Stimulated activated CD4-positive, alpha-beta T cell treated with anti-CD3 and anti-CD28 coated beads, TNF-alpha, amount 100 ng/mL, for 24 hours (primary cell): ENCODE measurements at places on chromosomes 6 and 20.

DNA sequence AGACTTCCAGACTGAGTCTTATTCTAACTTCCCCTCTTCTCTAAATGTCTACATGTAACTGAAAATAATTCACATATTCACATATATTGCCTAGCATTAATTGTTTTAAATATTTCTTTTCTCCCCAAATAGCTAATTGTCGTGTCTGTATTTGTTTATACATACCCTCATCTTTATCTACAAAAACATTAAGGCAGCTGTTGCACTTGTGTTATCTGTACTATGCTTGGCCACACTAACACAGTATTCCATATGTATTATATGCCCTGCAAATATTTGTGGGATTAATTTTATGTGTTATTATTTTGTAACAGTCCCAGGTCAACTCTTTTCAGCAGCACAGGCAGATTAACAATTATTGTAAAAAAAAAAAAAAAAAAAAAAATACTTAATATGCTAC lies 11.7 kb downstream of the HDAC2 start:
- no peak for DNase-seq

GRCh38 chr6:6694368-6694780 lies 105.9 kb downstream of the LY86 start:
- no peak for DNase-seq

GRCh38 chr6:168109171-168109570 lies 30.2 kb upstream of the FRMD1 start:
- DNase-seq, result no peak

- no peak for DNase-seq
These were observed 8.3 kb downstream of the MYL9 start for GRCh38 chr20:36549628-36549941.

DNA sequence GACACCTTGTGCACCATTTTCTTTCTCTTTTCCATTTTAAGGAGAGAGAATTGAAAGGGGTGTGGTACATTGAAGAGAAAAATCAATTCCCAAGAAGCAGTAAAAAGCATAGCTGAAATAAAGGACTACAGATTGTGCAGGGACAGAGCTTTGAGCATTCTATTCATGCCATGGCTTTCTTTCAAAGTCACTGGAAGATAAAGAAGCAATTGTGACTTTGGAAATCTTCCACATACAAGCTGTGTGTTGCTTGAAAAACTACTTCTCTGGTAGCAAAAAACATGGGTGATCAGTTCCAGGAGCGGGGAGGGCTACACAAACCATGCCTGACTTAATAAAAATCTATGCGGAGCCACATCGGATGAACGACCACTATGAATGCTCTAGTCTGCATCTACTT lies 230.2 kb upstream of the THEMIS start:
- DNase-seq, result no peak

DNA sequence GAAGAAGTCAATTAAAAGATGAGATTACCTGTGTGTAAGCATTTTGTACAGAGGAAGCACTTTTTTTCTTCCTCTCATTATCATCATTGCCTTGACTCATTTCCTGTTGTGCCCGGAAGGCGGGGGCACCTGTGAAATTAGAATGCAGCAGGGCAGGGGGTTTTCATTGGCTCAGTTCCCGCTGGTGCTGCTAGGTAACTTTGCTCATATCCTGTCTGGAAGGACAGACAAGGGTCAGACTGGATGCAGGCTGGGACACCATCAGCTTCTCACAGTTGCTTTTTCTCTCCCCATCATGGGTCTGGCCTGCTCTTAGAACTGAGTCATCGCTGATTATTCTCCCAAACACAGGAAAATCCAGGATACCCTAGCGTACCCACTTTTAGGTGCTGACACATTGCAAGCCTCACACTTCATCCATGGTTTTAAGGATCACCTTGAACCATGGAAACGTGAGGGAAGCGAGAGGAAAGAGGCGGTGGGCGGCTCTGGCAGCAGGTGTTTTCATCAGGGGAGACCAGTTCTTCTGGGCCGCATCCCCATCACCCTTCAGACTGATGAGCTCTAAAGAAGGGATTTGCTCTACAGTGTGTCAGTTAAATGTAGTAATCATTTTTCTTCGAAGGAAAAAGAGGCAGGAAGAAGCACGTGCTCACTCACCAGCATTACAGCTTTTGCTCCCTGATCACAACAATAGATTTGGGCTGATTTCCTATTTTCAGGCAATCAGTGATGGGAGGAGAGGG lies 195.7 kb upstream of the SASH1 start:
- peak; percentile 55 for DNase-seq

- no peak for DNase-seq
These were observed 149.4 kb upstream of the B3GAT2 start for GRCh38 chr6:71106276-71106675.

DNA sequence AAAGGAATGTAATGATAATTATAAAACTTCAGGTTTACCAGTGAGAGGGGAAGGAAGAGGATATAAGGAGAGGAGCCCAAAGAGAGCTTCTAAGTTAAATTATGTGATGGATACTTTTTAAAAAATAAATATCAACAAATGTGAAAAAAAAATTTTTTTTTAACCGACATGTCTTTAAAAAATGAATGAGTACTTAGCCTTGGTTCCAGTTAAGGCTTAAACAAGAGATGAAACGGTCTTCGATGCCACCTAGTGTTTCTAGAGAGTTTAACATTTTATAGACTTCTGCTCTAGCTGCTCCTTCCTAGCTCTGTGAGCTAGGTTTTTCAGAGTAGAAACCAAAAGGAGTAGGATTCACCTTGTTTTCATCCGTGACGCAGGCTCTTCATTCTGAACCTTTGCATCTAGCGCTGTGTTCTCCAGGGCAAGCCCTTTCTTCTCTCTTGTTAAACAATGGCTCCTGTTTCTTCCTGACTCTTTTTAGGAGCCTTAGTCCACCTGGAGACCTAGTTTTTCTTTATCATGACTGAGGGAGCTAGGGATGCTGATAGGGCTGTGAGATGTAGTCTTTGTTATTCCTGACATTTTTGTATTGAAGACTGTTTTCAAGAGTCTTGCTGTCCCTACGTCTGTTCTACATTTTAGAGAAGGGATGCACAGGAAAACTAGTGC lies 42.4 kb upstream of the GNRH2 start:
- DNase-seq, result no peak

GRCh38 chr20:36299459-36299858 lies 6.7 kb upstream of the DLGAP4 start:
- no peak for DNase-seq

DNA sequence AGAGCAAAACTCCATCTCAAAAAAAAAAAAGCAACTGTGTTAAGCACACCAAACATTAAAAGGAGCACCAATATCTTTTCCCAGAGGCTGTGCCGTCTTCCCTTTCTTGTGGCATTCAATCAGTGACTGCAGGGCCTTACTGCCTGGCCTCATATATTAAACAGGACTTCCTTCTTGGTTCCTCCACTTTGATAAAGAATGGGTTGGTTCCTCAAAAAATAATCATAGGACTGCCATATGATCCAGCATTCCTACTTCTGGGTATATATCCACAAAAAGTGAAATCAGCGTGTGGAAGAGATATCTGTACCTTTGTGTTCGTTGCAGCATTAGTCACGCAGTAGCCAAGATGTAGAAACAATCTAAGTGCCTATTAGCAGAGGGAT lies 40.3 kb upstream of the GFOD1 start:
- DNase-seq, result no peak

DNA sequence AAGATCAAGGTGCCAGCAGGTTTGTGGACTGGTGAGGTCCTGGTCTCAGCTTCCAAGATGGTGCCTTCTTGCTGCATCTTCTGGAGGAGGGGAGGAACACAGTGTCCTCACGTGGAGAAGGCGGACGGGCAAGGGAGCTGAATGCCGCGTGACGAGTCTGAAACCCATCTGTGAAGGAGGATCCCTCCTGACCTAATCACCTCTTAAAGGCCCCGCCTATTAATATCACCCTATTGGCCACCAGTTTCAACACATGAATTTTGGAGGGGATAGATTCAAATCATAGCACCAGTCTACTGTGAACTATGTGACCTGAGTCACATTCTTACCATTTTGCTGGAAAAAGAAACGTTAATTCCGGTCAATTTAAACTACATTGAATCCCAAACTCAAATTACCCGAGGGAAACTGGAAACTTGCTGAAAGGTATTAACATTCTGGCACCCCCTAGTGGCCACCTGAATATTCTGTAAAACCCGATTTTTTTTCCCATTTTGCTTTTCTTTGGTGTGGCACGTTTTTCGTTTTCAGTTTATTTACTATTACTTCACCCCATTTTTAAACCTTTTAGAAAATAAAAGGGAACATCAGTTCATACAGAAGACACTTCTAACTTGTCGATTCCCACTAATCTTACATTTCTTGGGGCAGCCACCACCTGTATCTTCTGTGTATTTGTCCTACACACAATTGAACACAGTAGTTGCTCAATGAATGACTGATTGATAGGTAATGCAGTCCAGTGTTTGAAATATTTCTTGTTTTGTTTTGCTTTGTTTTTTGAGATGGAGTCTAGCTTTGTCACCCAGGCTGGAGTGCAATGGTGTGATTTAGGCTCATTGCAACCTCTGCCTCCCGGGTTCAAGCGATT lies 17.9 kb upstream of the CCDC170 start:
- no peak for DNase-seq

- no peak for DNase-seq
These were observed 656.7 kb downstream of the EPHA7 start for GRCh38 chr6:92762443-92763273.

- DNase-seq, result no peak
These were observed 236.0 kb downstream of the TTLL2 start for GRCh38 chr6:167560673-167561569.

DNA sequence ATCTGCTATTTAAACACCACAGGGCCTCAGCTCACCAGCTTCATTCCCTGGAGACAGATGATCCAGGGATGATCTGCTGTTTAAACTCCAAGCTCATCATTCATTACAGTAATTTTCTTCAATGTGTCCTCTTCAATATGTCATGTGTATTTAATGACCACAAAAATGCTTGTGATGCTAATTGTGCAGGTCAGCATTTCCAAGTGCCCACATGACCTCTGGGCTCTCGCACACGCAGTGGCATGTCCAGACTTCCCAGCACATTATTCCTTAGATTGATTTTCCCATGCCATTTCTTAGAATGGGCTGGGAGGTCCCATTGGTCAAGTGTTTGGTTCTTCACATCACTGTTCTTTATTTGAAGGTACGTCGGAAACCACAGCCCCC lies 434.4 kb downstream of the HAO1 start:
- no peak for DNase-seq

DNA sequence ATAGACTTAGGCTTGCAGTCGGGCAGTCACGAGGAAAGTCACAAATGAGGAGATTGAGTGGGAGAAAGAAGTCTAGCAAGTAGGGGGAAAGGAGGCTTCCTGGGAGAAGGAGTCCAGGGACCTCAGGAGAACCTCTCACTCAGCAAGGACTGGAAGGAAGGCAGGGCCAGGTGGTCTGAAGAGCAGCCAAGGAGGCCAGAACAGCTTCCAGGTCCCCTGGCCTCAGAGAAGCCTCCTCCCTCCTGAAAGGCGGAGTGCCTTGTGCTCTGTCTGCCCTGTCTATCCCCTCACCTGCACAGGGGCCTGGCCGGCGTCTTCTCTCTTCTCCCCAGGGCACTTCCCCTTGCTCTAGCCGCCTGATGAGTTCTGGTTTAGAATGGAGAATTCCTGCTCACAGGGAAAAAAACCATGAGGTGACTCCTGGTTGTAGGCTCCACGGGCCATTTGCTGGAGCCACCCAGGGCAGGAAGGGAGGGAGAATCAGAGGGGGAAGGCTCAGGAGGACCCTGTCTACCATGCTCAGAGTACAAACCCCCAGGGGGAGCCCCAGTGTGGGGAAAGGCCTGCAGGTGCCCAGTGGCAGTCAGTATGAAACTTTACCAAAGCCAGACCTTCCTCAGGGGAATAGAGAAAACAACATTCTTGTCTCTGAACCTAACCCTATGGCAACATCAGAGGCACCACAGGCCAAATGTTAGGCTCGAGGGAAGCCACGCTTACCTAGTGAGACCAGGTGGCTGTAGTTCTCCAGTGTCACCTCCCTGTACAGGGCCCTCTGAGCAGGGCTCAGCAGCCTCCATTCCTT lies 11.2 kb downstream of the ZNF337 start:
- no peak for DNase-seq

GRCh38 chr6:139115989-139116758 lies 18.7 kb upstream of the HECA start:
- DNase-seq, result no peak

GRCh38 chr20:9884666-9885065 lies 45.8 kb upstream of the PAK5 start:
- no peak for DNase-seq

DNA sequence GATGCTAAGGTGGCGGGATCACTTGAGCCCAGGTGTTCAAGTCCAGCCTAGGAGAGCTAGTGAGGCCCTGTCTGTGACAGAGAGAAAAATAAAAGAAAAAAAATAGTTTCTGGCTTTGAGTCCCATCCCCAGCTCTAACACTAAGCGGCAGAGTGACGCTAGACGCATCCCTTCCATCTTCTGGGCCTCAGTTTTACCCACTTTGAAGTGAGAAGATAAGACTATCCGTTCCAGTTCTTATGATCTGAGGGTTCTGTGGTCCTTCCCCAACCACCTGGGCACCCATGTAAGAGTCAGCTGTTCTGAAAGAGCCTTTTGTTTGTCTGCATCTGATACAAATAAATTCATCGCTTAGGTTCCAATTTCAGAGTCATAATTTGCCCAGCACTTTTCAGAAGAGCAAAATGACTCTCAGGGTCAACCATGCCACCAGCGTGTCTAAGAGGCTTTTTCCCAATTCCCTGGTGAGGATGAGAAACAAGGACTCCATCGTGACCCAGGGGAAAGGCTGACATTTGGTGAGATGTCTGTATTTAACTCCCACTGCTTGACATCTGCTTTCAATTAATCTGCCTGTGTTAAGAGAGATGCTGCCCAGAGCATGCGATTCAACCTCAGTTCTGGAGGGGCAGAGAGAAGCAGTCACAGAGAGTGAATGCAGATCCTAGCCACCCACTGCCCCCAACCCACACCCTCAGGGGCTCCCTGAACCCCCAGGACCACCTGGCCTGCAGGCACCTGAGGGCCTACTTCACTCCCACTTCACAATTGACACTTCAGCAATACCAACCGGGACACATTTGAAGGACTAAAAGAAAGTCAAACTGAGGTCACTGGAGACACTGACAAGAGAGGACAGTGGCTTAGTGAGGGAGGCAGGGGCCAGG lies 131.6 kb upstream of the TOP1 start:
- no peak for DNase-seq
